Amniotic stem cell (primary cell): ENCODE measurements at places on chromosomes 5 and 9.

DNA sequence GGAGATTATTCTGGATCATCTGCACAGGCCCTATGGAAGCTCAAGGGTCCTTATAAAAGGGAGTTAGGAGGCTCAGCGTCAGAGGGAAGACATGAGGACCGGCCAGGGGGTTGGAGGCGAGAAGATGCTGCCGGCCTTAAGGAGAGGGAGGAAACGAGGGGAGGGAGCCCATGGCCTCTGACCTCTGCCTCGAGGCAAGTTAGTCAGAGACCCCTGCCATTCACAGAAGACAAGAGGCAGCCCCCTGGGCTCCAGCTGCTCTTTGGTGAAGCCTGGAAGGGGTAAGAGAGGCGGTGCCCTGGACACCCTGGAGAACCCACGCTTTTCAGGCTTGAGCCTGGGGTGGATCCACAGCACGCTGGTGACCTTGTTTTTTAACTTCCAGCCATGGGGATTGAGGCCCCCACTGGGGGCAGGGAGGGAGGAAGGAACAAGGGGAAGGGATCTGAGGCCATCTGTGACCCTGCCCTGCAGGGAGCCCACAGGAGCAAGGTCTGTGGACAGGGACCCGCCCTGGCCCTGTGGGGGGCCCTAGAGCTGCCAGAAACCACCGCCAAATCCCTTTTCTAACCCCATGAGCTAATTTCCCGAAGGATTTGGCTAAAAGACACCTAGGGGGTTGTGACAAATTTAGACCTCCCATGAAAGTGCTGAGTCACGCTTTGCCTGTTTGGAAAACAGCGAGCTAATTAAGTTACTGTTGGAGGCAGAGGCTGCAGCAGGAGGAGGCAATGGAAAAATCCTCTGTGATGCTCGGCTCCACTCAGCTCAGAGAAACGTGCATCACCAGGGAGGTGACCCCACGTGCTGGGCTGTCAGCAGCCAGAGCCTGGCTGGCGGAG, 49.7 kb downstream of the OLFM1 start:
- DNase-seq, result no peak

DNA sequence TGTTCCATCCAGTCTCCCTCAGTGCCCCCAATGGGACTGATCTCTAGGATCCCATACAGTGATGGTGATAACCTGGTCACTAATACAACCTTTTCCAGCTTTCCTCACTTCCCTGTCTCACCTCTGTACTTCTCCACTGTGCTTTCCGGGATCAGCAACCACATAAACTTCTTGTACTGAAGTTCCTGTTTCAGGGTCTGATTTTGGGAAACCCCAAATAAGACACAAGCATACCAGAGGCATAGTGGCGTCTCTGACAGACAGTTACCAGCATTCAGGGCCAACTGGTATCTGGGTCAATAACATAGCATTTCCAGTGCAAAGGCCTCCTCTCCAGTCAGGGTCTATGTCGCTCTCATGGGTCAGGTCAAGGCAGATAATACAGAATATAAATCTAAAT, 64.3 kb downstream of the GLDC start:
- no peak for DNase-seq

GRCh38 chr5:17846496-17846895, 212.2 kb downstream of the TAF11L14 start:
- no peak for DNase-seq

GRCh38 chr5:74895906-74896305, 29.7 kb upstream of the FAM169A start:
- DNase-seq, result no peak

DNA sequence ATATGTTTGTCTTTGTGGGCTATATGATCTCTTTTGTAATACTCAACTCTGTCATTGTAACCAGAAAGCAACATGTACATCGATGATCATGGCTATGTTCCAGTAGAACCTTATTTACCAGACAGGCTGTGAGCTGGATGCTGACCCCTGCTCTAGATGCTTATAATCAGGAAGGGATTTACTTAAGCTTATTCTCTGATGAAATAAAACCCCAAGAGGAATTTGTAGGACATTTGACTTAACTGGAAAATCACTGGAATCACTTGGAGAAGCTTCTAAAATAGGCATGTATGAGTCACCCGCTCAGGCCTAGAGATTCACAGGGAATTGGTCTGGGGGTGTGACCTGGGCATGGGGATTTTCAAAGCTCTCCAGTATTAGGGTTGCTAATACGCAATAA, 285.8 kb upstream of the ZNF608 start:
- no peak for DNase-seq

GRCh38 chr5:3680821-3681220, 85.2 kb downstream of the IRX1 start:
- no peak for DNase-seq

- no peak for DNase-seq
Measured at GRCh38 chr5:160064417-160064810, 54.8 kb downstream of the PWWP2A start.

- no peak for DNase-seq
Measured at GRCh38 chr9:119060629-119061385, 308.4 kb downstream of the BRINP1 start.

- DNase-seq, result no peak
Measured at GRCh38 chr5:98865690-98866089, 63.1 kb downstream of the CHD1 start.

DNA sequence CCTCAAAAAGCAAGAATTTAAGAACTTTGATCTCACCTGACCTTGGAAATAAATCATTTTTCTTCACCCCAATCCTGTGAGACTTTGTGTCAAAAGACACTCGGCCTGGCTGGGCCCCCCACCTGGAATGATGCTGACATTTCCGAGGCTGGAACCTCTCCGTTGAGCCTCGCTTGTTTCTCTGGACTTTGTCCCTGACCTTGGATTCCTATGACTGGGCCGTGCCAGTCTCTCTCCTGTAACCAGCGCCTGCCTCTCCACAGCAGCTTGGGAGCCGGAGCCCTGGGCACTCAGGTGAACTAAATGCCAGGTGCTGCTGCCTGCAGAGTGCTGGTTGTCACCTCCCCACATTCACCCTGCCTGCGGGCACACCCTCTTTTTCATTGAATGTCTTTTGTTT, 62.7 kb downstream of the RETREG1 start:
- DNase-seq, result no peak

GRCh38 chr9:69759021-69759420, 790 bp downstream of the PTAR1 start:
- no peak for DNase-seq

- no peak for DNase-seq
Measured at GRCh38 chr5:107331882-107332281, 338.9 kb downstream of the EFNA5 start.

DNA sequence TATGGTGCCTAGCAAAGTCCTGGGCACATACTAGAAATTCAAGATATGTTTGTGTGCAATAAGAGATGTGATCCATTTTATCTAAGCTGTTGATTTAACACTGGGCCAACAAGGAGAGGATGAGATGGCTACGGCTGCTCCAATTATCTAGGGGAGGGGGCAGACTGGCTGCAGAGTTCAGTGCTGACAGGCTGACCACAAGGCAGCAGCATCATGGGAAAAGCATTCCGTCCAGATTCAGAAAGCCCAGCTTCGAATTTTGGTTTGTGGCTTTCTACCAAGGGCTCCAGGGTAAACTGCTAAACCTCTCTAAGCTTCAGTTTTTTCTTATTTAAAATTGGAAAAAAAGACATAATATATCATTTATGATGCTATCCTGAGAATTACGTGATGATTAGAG, 385.1 kb upstream of the DAP start:
- DNase-seq, result no peak

- DNase-seq, result no peak
Measured at GRCh38 chr9:18056993-18057369, 417.0 kb upstream of the ADAMTSL1 start.

GRCh38 chr5:59036274-59036961, 453.5 kb downstream of the RAB3C start:
- DNase-seq, result peak; percentile 71

DNA sequence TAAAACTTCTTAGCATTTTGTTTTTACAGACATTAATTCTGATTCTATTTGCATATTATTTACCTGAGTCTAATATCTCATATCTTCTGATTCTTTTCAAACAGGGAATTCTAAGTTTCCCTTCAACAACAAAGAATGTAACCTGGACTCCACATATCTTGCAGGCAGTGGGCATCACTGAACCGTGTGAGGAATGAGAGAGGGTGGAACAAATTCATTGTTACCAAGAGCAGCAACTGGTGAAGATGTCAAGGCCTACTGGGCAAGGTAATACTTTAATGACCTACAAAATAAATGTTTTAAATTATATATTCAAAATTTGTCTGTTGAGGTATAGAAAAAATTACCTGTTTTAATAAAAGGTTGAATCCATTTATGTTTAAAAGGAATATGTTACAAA, 455.3 kb upstream of the TUSC1 start:
- DNase-seq, result no peak

- no peak for DNase-seq
Measured at GRCh38 chr5:162091336-162091735, 23.8 kb downstream of the GABRG2 start.

- DNase-seq, result no peak
Measured at GRCh38 chr9:37999588-38000189, 69.3 kb downstream of the SHB start.

DNA sequence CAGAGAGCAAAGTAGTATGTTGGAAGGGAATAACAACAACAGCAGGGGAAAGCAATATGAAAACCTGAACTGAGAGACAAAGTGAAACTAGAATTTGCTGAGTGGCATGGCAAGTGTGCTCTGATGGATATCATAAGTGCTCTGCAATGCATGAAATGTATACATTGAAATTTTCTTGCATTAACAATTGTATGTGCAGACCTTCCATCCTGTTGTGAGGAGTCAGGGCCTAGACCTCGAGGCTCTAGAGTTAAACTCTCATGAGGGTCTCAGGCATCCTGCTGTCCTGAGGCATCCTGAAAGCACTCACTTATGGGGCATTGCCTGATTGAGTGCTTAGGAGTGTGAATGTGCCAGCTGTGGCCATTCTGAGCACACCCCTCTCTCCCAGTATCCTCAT, 1.1 kb downstream of the ECM2 start:
- DNase-seq, result no peak

- no peak for DNase-seq
Measured at GRCh38 chr5:8135742-8136141, 266.8 kb downstream of the MTRR start.

DNA sequence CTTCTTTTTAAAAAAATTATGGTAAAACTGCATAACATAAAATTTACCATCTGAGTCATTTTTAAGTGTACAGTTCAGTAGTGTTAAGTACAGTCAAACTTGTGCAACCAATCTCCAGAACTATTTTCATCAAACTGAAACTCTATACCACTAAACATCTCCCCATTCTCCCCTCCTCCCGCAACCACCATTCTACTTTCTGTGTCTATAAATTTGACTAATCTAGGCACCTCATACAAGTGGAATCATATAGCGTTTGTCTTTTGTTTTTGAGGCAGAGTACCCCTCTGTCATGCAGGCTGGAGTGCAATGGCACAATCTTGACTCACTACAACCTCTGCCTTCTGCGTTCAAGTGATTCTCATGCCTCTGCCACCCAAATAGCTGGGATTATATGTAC, 24.0 kb upstream of the EBF1 start:
- DNase-seq, result no peak

DNA sequence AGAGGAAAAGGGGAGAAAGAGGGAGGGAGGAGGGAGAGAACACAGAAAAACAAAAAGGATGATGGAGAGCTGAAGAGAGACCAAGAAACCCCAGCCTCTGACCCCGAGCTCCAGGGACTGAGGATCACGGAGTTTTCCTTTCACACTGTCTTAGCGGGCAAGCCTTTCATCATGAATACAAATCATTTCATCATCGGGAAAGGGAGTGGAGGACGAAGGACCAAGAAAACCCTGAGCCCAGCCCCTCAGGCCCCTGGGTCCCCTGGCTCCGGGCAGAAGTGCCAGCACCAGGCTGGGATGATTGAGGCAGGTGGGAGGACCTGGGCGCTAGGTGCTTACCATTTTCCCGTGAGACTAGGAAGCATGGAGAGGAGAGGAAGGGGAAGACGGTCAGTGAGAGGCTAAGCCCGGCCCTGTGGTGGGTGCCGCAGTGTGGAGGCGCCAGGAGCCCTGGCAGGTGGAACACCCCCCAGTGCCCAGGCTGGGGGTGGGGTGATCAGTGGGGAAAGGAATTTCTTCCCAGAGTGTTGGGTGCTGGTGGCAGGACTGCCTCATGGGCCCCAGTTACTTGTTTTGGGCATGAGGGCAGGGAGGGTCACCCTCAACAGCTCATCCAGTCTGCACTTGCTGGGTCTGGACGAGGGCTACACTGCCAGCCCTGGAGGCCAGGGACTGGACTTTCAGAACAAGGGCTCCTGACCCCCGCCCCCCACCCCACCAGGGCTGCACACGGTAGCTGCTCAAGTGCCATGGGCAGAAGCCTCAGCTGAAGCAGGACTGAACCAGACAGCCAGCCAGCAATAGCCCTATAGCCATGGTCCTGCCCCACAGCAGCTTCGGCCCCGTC, 49.0 kb upstream of the SARDH start:
- DNase-seq, result no peak

GRCh38 chr5:58405175-58405574, 54.7 kb downstream of the PLK2 start:
- DNase-seq, result no peak

- no peak for DNase-seq
Measured at GRCh38 chr9:95073918-95074317, 243.6 kb downstream of the FANCC start.

- no peak for DNase-seq
Measured at GRCh38 chr9:107228496-107229039, 54.5 kb upstream of the RAD23B start.

DNA sequence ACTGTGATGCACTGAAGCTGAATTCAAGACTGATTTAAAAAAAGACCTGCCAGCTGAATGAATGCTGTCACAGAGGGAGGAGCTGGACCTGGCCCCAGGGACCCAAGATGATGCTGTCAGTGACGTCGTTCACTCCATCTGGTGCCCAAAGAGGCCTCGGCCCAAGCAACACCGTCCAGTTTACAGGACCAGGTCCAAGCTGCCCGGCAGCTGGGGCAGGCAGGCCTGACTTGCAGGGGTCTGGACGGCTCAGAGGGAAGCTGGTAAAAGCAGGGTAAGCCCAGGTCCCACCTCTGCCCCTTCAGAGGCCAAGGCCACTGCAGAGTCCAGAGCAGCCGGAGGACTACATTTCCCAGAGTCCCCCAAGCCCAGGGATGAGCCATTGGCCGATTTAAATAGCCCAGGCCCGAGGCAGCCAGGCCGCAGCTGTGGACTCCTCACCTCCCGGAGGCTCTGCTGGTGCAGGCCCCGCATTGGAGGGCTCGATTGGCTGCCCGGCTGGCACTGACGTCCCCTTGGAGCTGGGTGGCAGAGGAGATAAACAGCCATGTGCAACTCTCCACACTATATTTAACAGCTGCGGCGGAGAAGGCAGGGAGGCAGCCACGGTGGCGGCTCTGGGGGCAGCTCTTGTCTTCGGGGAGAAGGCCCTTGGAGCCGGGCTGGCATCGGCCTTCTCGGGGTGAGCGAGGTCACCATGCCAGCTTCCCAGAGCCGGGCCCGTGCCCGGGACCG, at the start of gene PLPP7:
Gene PLPP7 (plus strand): TSS at position 423 of the 735 bp plus-strand sequence. CDS start 275 bp downstream, at position 698.
- DNase-seq, result no peak

GRCh38 chr9:92066168-92066567, 49.0 kb downstream of the SPTLC1 start:
- DNase-seq, result no peak
